ENCODE measurements at places on chromosomes 13 and 19. TPM values are rescaled to one million over a fixed set of nuclear protein-coding genes. Genes with fewer than 3 reads are reported as not detected.

GRCh38 chr19:15506074-15506571, 2.2 kb upstream of the CYP4F22 start:
- H3K4me3 ChIP-seq = no peak overlapping the region
- H3K36me3 ChIP-seq = no peaks in the 10 kb centered on the region
- H3K4me1 ChIP-seq = 0 out of 2 replicates have a peak, but pooled peaks cover 3% of the 10 kb centered on the region
- no peak overlapping the region for H3K27ac ChIP-seq
- no peak for DNase-seq

DNA sequence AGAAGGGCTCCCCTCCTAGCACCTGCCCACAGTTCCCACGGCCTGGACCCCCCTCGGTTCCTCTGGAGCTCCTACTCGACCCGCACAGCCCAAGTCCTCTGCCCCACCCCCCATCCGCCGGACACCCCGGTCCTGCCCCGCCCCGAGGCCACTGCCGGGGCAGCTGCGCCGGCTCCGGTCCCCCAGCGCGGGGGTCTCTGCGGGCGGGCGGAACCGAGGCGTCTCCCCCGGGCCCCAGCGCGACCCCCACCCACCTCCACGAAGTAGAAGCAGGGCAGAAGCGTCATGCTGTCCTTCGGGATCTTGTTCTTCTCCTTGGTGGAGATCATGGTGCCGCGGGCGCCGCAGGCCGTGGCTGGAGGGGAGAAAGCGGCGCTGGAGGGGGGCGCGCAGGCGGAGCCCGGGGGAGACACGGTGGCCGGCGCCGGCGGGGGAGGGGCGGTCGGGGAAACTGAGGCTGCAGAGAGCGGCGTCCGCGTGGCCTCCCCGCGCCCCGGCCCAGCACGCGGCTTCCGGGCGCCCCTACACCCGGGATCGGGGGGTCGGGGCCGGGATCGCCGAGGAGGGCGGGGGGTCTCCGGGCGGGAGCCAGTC, 427 bp downstream of the PLPPR3 start:
- DNase-seq = no peak
- peak overlapping the region; percentile 15 for H3K4me3 ChIP-seq
- H3K27ac ChIP-seq = no peak overlapping the region
- H3K4me1 ChIP-seq = peaks cover 11% of the 10 kb centered on the region

DNA sequence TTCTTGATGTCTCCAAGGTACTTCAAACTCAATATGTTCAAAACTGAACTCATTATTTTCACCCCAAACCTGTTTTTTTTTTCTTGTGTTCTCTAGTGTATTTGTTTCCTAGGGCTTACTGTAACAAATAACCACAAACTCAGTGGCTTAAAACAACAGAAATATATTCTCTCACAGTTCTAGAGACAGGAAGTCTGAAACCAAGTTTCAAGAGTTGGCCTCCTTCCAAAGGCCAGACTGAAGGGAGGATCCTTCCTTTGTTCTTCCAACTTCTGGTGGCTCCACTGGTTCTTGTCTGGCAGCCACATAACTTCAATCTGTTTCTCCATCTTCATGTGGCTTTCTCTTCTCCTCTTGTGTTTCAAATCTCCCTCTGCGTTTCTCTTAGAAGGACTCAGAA, 62.0 kb upstream of the PDCD5 start:
- DNase-seq = peak; percentile 5
- no peaks in the 10 kb centered on the region for H3K36me3 ChIP-seq
- no peak overlapping the region for H3K27ac ChIP-seq
- H3K4me1 ChIP-seq = no peaks in the 10 kb centered on the region

RAB3A gene
- total RNA-seq = 1.2 TPM

KLK10 gene
- total RNA-seq = not detected

Measured in SJSA1 (cell line).